ENCODE measurements at places on chromosomes 2 and 18. TPM values are rescaled to one million over a fixed set of nuclear protein-coding genes. Genes with fewer than 3 reads are reported as not detected.

DNA sequence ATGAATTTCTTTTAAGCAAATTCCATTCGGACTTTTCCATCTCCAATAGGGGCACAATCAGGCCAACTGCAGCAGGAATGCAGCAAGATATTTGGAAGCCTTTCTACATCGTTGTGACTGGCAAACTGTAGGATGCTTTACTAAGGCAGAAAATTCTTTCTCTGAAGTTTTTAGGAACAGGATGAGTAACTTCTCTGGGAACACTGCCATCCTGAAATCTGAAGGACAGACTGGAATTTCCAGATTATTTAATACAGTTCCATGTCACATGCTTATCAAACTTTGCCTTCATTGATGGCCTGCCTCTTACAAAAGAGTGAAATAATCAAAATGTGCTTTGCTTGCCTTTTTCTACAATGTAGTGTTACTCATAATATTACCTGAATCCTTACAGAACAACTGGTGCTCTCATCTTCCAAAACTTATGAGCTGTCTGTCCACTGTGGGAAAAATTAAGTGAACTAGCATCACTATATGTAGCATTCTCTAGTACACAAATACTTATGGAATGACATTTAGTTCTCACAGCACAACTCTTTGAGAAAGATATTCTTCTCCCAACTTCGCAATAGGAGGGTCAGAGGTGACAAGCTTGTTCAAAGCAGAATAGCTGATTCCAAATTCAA, 32.0 kb upstream of the MAP2 start:
- no peak for DNase-seq
- H3K4me3 ChIP-seq, result no peak overlapping the region
- H3K27me3 ChIP-seq, result no peaks in the 10 kb centered on the region

GRCh38 chr2:236785611-236786057, 216.0 kb downstream of the ACKR3 start:
- H3K4me3 ChIP-seq, result no peak overlapping the region
- no peaks in the 10 kb centered on the region for H3K4me1 ChIP-seq
- peaks cover 19% of the 10 kb centered on the region for H3K27me3 ChIP-seq
- H3K27ac ChIP-seq, result no peak overlapping the region
- no peaks in the 10 kb centered on the region for H3K36me3 ChIP-seq

DNA sequence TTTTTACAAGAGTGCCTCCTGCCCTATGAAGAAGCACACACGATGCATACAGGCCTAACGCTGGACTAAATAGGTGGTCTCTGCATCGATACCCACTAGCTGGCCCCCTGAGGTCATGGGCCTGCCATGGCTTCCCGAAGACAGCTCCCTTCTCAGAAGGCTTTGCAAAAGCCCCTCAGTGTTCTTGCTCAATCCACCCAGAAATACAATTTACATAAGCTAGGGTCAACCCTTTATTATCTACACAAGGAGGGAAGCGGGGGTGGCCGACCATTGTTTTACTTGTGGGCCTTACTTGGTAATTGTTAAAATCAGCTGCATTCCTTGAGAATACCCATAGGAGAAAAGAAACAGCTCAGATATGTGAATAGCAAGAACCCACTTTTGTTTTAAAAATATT, 28.5 kb downstream of the UXS1 start:
- DNase-seq, result no peak
- peaks cover 49% of the 10 kb centered on the region for H3K4me1 ChIP-seq
- H3K36me3 ChIP-seq, result peaks cover 29% of the 10 kb centered on the region

DNA sequence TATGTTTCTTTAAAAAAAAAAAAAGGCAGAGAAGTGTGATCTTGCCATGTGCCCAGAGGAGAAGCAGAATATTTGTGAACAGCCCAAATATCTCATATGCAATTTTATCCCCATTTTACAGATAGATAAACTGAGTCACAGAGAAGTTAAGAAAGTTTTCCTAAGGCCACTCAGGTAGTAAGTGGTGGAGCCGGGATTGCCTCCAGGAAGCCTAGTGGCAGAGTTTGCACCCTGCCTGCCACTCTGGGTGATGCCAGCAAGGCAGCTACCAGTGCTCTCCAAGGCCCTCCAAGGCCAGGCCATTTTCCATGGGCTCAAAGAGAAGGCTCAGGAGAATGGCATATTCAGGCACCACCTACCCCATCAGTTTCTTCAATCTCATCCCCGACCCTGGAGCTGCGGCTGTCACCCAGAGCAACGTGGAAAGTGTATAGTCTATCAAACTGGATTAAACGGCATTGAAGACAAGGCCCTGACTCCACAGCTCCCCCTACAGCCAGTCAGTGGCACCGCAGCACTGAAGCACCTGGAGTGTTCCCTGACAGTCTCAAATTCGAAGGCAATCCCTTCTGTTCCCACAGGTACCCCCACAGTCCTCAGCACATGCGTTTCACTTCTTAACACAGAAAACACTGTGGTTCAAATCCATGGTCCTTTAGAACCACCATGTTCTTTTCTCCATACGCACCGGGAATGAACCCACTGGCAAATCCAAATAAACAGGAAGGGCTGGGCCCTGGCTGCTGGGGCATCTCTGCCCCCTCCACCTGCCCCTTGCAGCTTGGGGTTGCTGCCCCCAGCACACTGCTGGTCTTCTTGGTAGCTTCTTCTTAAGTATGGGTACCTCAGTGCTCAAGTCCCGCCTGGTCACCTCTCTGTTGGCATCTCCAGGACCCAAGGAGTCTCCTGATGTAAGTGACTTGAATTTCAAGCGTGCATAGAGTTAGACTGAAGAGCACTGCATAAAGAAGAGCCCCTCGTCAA, 175.3 kb downstream of the INHBB start:
- peaks cover 12% of the 10 kb centered on the region for H3K27me3 ChIP-seq
- no peak overlapping the region for H3K27ac ChIP-seq
- H3K36me3 ChIP-seq, result no peaks in the 10 kb centered on the region
- DNase-seq, result peak; percentile 43

DNA sequence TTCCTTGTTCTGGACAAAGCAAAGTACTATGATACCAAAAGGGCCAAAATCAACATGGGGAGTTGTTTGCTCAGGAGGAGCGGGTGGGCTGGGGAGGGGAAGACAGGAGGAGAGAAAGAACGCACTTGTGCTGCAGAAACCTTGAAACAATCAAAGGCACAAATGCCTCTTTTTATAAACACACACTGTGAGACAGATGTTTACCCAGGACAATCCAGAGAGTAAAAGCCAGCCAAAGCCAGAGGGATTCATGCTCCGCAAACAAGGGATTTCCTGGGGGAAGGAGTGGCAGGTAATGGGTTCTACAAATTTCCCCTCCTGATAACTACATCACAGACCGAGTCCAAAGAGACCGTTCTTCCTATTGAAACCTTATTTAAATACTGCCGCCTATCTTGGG, 323.5 kb upstream of the SKOR2 start:
- no peaks in the 10 kb centered on the region for H3K36me3 ChIP-seq
- H3K27ac ChIP-seq, result no peak overlapping the region
- no peaks in the 10 kb centered on the region for H3K27me3 ChIP-seq
- DNase-seq, result no peak

- H3K27ac ChIP-seq, result no peak overlapping the region
- peaks cover 35% of the 10 kb centered on the region for H3K4me1 ChIP-seq
- no peak overlapping the region for H3K4me3 ChIP-seq
- no peak for DNase-seq
- peaks cover 16% of the 10 kb centered on the region for H3K36me3 ChIP-seq
- peaks cover 15% of the 10 kb centered on the region for H3K27me3 ChIP-seq
Measured at GRCh38 chr2:102271844-102272243, 39.5 kb upstream of the IL1RL1 start.

DNA sequence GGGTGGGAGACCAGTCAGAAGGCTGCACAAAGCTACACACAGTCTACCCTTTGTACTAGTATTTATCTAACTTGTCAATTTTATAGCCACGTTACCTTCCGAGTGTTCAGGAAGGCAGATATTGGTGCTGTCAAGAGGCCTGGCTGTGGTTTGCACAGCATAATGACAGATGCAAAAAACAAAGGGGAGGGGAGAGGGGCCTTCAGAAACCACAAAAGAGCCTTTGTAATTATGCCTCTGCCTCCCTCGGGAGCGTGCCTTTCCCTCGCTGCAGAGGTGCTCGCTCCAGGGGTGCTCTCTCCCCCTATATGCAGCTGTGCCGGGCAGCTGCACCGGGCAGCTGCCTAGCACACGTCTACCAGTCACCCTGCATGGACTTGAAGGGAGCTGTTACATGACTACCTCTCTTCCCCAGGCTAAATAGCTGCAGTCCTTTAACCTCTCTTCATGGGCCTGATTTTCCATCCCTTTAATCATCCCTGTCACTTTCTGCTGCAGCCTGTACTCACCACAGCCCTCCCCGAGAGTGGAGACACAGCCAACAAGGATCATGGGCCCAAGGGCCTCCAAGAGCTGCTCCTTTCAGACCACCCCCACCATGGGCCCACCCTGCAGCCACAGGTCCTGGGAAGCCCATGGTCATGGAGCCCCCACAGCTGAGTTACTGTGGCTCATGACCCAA, 168.4 kb upstream of the PKDCC start:
- H3K4me3 ChIP-seq, result no peak overlapping the region
- no peaks in the 10 kb centered on the region for H3K4me1 ChIP-seq
- no peak overlapping the region for H3K27ac ChIP-seq
- H3K27me3 ChIP-seq, result peaks cover 21% of the 10 kb centered on the region

DNA sequence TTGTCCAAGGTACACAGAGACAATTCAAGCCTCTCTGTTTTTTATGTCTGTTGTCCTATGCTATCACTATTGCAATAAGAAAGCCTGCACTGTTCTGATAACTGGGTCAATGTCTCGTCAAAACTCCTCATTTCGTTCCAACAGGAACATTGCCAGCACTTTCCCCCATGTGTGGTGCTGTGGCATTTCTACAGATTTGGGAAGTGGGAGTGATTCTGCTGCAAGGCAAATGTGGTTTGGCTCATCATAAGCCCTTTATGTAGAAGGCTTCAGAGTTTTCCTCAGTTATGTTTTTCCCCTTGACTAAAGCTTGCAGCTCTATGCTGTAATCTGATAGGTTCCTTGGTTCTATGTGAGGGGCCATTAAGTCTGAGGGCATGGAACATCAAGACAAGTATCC, 324.1 kb upstream of the TCF4 start:
- no peaks in the 10 kb centered on the region for H3K27me3 ChIP-seq
- DNase-seq, result no peak
- no peaks in the 10 kb centered on the region for H3K36me3 ChIP-seq
- H3K27ac ChIP-seq, result no peak overlapping the region
- no peaks in the 10 kb centered on the region for H3K4me1 ChIP-seq

DNA sequence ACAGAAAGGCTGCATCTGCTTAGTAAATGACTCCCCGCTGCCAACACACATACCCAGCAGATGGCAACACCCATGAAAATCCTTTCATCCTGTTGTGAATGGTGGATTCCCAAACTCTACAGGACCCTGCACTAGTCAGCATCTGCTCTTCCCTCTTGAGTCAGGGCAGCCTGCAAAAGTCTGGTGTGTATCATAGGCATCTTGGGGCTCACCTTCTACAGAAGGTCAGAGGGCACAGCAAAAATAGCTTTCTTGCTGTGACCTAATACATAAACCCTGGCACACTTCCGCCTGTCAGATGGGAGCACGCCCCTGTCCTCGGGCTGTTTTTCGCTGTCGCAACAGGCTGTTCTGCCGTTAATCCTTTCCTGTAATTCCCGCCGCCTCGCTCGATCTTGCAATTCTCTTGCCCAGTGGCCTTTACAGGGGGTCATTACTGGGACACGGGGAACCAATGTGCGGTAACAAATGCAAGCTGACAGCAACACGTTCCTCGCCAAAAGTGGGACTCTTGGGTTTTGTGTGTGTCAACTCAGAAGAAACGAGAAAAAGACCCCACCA, 19.9 kb upstream of the SCYGR1 start:
- no peaks in the 10 kb centered on the region for H3K36me3 ChIP-seq
- no peaks in the 10 kb centered on the region for H3K27me3 ChIP-seq
- peaks cover 19% of the 10 kb centered on the region for H3K4me1 ChIP-seq
- no peak for DNase-seq
- H3K27ac ChIP-seq, result no peak overlapping the region

- no peak overlapping the region for H3K4me3 ChIP-seq
- no peak for DNase-seq
- H3K27me3 ChIP-seq, result peaks cover 4% of the 10 kb centered on the region
- no peaks in the 10 kb centered on the region for H3K36me3 ChIP-seq
- no peaks in the 10 kb centered on the region for H3K4me1 ChIP-seq
Measured at GRCh38 chr2:239013678-239013976, 165.7 kb downstream of the TWIST2 start.

DNA sequence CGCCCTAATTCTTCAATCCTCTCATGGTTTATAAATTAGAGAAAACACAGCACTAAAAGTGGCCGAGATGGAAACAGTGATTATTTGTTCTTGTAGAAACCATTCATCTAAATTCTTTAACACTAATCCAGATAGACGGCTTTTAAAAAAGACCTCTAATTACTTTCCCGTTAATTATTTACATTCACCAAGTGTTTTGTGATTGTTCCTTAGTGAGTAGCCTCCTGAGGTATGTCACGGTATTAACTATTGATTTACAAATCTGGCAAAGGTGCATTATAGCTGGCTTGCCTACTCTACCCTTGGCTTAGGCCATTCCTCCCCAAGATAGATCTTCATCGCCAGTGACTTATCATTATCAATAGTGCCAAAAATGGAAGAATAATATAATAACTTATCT, 436.4 kb upstream of the ST6GAL2 start:
- H3K4me3 ChIP-seq, result no peak overlapping the region
- no peak overlapping the region for H3K27ac ChIP-seq
- H3K27me3 ChIP-seq, result no peaks in the 10 kb centered on the region

GRCh38 chr18:8694891-8695290, 10.5 kb upstream of the MTCL1 start:
- H3K27me3 ChIP-seq, result peaks cover 8% of the 10 kb centered on the region
- H3K4me1 ChIP-seq, result no peaks in the 10 kb centered on the region
- H3K36me3 ChIP-seq, result no peaks in the 10 kb centered on the region
- H3K4me3 ChIP-seq, result no peak overlapping the region
- DNase-seq, result no peak

- DNase-seq, result no peak
- H3K27me3 ChIP-seq, result no peaks in the 10 kb centered on the region
- H3K4me3 ChIP-seq, result no peak overlapping the region
- H3K27ac ChIP-seq, result no peak overlapping the region
- peaks cover 49% of the 10 kb centered on the region for H3K36me3 ChIP-seq
Measured at GRCh38 chr2:190887089-190887488, 6.5 kb downstream of the GLS start.

- H3K27me3 ChIP-seq, result peaks cover 2% of the 10 kb centered on the region
- H3K27ac ChIP-seq, result no peak overlapping the region
- no peak for DNase-seq
- H3K36me3 ChIP-seq, result peaks cover 23% of the 10 kb centered on the region
- H3K4me1 ChIP-seq, result peaks cover 29% of the 10 kb centered on the region
Measured at GRCh38 chr18:32081881-32082280, 9.8 kb upstream of the RNF138 start.

CCDC148 gene
- total RNA-seq, result not detected

RNU2-63P gene
- total RNA-seq, result 16.1 TPM

DPYSL5 gene
- total RNA-seq, result not detected

SLC23A3 gene
- total RNA-seq, result 2.3 TPM

AKAIN1 gene
- not detected for total RNA-seq

FAM124B gene
- total RNA-seq, result 2.1 TPM

HOXD1 gene
- not detected for total RNA-seq
